Osteocyte (in vitro differentiated cells): ENCODE measurements at places on chromosomes 6 and 20. TPM values are rescaled to one million over a fixed set of nuclear protein-coding genes. Genes with fewer than 3 reads are reported as not detected.

XKR7 gene
- not detected in 2 replicates for total RNA-seq

RPS6KA2 gene
- total RNA-seq, result 89.9 and 102 TPM in 2 replicates

F13A1 gene
- total RNA-seq, result 2.8 and 3.6 TPM in 2 replicates

MAPK14 gene
- 38.8 and 39.2 TPM in 2 replicates for total RNA-seq

RNF39 gene
- total RNA-seq, result not detected in 2 replicates

WFDC5 gene
- not detected in 2 replicates for total RNA-seq

SIRPB2 gene
- total RNA-seq, result not detected in 2 replicates

FGD2 gene
- not detected in 2 replicates for total RNA-seq

- no peak for DNase-seq
Measured at GRCh38 chr20:60117065-60117464, 158.8 kb downstream of the CDH26 start.

- no peak for DNase-seq
Measured at GRCh38 chr6:38337819-38338465, 301.8 kb downstream of the BTBD9 start.

GRCh38 chr6:13012977-13013680 is 296.6 kb downstream of the PHACTR1 start:
- DNase-seq, result no peak

DNA sequence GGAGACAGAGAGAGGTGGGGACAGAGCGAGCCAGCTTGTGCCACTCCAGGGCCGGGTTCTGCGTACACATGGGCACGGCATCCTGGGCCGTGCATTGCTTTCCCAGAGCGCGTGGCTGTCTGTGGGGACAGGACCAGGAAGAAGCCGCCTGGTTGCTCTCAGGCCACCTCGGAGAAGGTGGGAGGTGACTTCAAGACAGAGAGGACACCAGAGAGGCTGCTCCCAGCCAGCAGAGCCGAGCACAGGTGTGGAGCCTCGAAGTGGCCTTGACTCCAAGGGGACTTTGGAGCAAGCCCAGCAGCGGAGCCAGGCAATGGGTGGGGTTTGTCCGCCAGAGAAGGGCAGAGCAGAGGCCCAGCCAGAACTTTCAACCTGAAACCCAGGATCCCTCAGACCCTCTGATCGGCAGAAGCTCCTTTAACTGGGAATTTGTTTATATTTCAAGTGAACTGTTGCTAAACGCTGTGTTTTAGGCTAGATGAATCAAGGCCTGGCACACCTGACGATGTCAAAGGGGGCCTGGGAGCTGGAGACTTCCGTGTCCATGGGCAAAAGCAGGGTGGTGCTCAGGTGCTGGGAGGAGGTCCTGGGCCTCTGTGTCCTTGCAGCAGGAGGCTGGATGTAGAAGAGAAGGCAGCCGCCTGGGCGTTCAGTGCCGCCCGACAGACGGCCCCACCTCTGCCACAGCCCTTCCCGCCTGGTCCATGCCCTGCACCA is 262.1 kb downstream of the DLL1 start:
- DNase-seq, result no peak

- DNase-seq, result no peak
Measured at GRCh38 chr6:135722679-135723078, 128.8 kb upstream of the PDE7B start.

DNA sequence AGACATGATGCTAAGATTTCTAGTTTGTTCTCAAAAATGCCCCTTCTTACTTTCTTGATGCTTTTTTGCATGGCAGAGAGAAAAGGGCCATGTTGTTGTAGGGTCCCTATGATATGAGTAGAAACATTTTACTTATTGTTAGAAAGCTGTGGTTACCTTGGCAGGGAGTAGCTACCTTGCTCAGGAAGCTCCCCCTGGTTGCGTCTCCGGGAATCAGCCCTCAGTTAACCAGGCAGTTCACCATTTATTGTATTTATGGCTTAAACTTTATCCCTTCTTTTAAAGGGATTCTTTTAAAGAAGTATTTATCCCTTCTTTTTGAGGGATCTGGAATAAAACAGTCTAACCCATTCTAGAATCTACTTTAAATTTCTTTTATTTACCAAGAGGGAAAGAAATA is 113.9 kb upstream of the PROKR2 start:
- DNase-seq, result no peak

DNA sequence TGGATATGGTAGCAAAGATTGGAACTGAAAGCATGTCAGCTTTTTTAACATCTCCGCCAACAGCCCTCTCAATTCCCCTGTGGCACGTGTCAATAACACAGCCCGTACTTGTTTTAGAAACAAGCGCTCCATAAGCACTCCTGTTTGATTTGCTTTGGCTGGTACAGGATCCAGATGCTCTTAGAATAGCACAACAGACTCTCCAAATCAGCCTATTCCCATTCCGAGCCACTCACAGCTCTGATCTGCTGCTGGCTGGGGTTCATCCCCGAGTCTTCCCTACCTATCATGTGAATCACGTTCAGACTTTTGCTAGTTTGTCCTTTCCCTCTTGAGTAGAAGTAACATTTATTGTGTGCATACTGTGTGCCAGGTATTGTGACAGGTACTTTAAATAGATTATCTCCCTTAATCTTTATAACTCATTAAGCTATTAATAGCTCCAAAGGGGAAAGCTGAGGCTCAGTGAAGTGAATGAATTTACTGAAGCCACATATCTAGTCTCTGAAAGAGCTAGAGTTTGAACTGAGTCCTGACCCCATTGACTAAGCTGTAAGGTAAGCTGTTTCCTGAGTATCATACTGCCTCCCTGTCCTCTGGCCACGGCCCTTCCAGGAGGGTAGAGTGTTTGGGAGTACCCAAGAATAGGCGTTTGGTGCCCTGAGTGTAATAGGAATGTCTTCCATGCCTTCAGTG is 46.7 kb downstream of the RALY start:
- DNase-seq, result no peak

DNA sequence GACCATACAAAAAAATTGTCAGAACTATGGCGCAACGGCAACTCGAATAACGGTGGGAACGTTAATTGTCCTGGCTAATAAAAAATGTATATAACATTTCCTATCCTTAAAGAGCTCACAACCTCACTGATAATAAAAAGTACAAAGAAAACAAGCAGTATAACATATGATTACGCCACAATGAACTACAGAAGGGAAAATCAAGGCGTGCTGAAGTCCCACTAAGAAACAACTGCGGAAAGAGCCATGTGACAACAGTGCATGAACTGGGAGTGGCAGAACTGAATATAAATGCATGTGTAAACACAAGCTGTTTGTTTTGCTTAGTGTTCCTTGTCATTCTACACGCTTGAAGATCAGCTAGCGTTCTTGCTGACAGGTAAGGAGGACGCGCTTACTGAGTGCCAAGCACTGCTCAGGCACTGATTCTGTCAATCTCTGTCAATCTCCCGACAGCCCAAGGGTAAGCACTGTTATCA is 466 bp upstream of the PSMB1 start:
- no peak for DNase-seq

DNA sequence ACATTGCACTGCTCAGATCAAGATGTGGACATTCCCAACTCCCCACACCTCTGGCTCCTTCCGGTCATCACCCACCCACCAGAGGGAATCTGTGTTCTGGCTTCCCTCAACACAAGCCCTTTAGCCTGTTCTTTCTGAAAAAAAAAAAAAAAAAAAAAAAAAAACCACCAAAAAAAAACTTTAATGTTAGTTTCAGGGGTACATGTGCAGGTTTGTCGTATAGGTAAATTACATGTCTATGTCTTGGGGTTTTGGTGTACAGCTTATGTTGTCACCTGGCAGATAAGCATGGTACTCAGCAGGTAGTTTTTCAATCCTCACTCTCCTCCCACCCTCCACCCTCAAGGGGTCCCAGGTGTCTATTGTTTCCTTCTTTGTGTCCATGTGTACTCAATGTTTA is 135.8 kb upstream of the FOXA2 start:
- DNase-seq, result no peak

DNA sequence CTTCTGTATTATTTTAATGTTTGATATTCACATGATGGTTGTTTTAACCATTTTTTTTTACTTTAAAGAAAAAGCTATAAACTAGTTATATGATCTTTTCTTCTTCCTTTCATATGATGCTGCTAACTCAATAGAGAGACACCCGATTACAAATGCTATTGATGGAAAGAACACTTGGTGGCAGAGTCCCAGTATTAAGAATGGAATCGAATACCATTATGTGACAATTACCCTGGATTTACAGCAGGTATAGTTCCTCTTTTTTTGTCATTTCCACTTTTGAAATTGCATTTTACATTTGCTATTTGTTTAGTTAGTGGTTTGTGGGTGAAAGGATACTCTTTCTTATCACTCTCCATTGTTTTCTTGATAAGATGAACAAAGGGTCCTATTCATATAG is 176.7 kb downstream of the LAMA2 start:
- DNase-seq, result no peak

- DNase-seq, result no peak
Measured at GRCh38 chr20:44026647-44027342, 112.1 kb downstream of the TOX2 start.
